Fibroblast of villous mesenchyme (primary cell): ENCODE measurements at places on chromosomes 11 and 22. TPM values are rescaled to one million over a fixed set of nuclear protein-coding genes. Genes with fewer than 3 reads are reported as not detected.

DNA sequence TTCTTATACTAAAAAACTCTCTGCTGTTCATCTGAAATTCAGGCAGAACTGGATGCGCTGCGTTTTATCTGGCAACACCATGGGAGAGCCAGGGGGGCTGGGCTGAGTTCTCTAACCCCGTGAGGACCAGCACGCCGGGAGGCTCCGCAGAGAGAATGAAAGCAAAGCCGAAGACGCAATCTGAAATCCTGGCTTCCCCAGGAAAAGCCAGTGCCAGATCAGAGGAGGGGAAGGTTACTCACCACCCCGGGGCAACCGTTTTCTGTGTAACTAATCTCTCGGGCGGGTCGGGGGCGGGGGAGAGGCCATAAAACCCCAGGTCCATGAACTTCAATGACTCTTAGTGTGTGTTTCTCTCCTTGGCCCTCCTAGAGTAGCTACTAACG, 99.4 kb downstream of the SHANK2 start:
- peak; percentile 49 for DNase-seq

GRCh38 chr22:27296091-27296675, 505.4 kb downstream of the MN1 start:
- DNase-seq, result no peak

DNA sequence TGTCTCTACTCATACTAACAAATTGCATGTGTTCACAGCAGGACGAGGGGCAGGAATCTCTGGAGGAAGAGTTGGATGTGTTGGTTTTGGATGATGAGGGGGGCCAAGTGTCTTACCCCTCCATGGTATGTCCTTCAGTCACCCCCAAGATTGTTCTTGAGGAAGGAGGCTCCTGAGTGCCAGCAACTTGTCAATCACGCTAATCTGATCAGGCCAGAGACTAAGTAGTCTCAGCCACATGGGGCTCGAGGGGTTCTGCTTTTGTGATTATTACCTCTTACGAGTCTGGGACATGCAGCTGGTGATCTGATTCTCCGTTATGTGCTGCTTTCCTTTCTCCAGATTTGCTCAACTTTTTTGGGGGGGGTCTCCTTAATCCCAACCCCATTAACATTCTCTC, 54.3 kb downstream of the CTNND1 start:
- DNase-seq, result no peak

GRCh38 chr11:57359396-57359795, 21.2 kb downstream of the P2RX3 start:
- no peak for DNase-seq

DNA sequence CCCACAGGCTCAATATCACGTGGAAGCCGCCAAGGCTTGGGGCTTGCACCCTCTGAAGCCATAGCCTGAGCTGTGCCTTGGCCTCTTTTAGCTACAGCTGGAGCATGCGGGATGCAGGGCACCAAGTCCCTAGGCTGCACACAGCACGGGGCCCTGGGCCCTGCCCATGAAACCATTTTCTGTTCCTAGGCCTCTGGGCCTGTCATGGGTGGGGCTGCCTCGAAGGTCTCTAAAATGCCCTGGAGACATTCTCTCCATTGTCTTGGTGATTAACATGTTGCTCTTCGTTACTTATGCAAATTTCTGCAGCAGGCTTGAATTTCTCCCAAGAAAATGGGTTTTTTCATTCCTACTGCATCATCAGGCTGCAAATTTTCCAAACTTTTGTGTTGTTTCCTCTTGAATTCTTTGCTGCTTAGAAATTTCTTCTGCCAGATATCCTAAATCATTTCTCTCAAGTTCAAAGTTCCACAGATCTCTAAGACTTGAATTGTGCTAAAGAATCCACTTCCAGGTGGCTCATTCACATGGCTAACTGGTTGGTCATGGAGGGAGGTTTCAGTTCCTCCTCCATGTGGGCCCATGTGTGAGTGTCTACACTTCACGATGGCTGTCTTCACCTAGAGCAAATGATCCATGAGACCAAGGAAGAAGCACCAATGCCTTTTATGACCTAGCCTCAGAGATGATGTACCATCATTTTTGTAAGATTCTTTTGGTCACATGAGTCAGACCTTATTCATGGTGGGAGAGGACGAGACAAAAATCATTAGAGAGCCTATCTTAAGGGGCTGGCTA, 7.4 kb upstream of the CREBZF start:
- DNase-seq, result no peak

DNA sequence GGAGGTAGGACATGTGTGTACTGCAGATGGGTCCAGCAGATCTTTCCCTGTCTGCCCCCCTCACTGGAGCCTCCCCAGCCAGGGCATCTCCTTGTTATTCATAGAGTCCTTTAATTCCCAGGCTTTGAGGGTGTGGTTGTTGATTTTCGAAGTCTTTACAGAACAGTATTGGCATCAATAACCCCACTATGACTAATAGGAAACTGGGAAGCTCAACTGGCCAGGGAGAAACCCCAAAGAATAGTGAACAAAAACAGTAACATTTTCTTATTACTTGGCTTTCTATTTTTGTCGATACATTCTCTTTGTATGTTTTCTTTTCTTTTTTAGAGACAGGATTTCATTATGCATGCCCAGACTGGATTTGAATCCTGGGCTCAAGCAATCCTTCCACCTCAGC, 57.9 kb downstream of the NF2 start:
- DNase-seq, result peak; percentile 14

DNA sequence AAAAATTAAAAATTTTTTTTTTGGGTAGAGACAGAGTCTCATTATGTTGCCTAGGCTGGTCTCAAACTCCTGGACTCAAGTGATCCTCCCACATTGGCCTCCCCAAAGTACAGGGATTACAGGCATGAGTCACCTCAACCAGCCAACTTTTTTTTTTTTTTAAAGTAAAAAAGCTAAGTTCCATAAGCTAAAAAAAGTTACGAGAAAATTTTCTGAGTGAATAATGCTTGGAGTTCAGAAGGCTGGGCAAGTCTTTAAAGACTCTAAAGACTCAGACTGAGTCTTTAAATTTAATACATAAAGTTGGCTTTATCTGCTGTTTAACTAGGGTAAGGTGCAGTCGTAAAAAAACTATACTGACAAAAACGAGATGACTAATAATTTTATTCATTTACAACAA, 5.6 kb downstream of the DDX6 start:
- peak; percentile 57 for DNase-seq

DNA sequence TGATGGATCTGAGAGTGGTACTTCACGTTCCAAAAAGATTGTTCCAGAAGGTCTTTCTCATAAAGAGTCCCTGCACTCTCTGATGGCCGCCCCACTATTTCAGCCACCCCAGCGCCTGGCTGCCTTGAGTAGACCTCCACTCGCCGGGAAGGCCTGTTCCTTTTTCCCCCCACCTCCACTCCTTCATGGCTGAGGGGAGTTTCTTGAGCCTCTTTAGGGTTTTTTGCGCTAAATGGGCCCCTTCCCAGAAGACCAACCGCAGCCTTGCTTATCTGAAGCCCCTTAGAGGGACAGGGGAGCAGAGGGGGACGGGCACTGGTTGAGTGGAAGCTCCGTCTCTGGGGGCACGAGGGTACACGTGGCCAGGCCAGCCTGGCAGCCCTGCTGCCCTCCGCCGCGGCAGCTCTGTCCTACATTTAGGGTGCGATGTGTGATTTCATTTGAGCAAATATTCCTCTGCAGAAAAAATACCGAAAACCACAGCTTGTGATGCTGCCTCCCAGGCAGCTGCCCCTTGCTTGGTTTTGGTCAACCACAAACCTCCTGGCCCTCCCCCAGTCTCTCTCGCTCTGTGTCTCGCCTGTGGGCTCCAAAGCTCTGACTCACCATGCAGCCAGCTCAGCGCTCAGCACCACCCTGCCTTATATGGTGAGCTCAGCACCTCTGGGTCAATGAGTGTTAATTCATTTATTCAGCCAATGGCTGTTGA, 88.7 kb downstream of the TP53I11 start:
- peak; percentile 98 for DNase-seq

- no peak for DNase-seq
Observed at GRCh38 chr22:30552719-30553118, 6.2 kb upstream of the SEC14L6 start.

- DNase-seq, result no peak
Observed at GRCh38 chr11:73147771-73148681, 5.9 kb upstream of the FCHSD2 start.

Gene TUBA8
- total RNA-seq, result under 0.01 and 0.32 TPM in 2 replicates

Gene SLC22A12
- not detected in 2 replicates for total RNA-seq
